CD4-positive, alpha-beta T cell treated with Interleukin-10 for 1 hour (primary cell): ENCODE measurements at places on chromosomes 3 and 15.

- no peak for DNase-seq
Observed at GRCh38 chr15:31206386-31207181, 105.1 kb upstream of the TRPM1 start.

- no peak for DNase-seq
Observed at GRCh38 chr15:64034519-64034918, 11.8 kb downstream of the DAPK2 start.

GRCh38 chr3:141660614-141660947 lies 77.5 kb upstream of the RNF7 start:
- DNase-seq, result no peak

GRCh38 chr15:98958076-98958475 lies 49.5 kb downstream of the PGPEP1L start:
- no peak for DNase-seq

DNA sequence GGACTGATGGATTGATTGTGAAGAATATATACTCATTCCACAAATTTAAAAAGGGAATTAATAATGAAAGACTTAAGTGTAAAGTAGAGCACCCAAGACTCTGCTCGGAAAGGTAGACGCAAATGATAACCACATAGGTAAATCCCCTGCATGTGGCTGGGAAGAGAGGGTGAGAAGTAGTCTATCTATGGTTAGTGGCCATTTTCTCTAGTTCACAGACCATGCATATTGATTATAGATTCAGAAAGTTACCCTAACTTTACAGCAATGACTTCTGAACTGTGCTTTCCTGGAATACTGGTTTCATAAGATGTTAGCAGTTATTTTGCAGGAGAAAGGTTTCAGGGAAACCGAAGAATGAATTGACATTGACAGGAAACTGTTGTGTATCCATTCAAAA lies 51.7 kb downstream of the CASR start:
- no peak for DNase-seq

GRCh38 chr15:41659855-41660234 lies 360 bp upstream of the MGA start:
- no peak for DNase-seq

- DNase-seq, result no peak
Observed at GRCh38 chr3:173510565-173510964, 113.0 kb downstream of the NLGN1 start.

GRCh38 chr3:133866141-133866540 lies 29.5 kb downstream of the RAB6B start:
- DNase-seq, result no peak
